Ureter (tissue), 1 donor: ENCODE measurements at places on chromosomes 6 and 20. TPM values are rescaled to one million over a fixed set of nuclear protein-coding genes. Genes with fewer than 3 reads are reported as not detected.

The FOXC1 gene
- 41.9 TPM for total RNA-seq

- DNase-seq: no peak
These were observed 28.8 kb downstream of the RWDD2A start for GRCh38 chr6:83221889-83222479.

The HCRTR2 gene
- not detected for total RNA-seq

DNA sequence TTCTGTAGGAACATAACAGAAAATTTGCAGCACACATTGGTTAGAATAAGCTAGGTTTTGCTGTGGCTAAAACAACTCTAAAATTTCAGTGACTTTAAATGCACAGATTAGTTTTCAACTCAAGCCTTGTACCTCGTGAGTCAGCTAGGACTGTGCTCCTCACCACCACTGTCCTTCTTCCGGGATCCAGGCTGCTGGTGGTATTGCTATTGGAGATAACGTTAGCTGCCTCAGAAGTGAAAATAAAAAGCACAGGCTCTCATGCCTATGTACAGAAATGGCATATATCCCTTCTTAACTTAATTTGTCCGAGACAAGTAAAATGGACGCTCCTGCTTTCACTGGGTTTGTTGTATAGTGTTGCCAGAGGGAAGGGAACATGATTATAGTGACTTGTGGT is 931.1 kb upstream of the EYS start:
- DNase-seq: no peak

DNA sequence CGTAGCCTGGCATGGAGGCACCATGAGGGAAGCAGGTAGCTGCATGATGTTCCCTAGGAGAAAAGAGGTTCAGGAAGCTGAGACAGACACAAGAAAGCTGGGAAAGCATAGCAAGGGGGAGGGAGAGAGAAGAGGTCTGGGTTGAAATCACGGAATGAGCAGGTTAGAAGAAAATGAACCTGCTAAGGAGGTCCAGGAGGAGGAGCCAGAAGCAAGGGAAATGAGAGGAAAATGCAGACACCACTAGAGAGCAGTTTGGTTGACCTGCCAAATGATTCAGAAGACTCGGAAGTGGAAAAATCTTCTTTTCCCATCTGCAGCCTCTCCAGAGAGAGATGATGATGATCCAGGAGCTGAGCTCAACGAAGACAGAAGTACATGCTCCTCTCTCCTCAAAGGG is 70.9 kb downstream of the VIP start:
- no peak for DNase-seq

The HLA-DRA gene
- total RNA-seq: 297 TPM

GRCh38 chr20:19996917-19997316 is 20.2 kb upstream of the NAA20 start:
- DNase-seq: no peak

The SCUBE3 gene
- 10.0 TPM for total RNA-seq

- DNase-seq: no peak
These were observed 497 bp downstream of the BMP7 start for GRCh38 chr20:57265997-57266290.

DNA sequence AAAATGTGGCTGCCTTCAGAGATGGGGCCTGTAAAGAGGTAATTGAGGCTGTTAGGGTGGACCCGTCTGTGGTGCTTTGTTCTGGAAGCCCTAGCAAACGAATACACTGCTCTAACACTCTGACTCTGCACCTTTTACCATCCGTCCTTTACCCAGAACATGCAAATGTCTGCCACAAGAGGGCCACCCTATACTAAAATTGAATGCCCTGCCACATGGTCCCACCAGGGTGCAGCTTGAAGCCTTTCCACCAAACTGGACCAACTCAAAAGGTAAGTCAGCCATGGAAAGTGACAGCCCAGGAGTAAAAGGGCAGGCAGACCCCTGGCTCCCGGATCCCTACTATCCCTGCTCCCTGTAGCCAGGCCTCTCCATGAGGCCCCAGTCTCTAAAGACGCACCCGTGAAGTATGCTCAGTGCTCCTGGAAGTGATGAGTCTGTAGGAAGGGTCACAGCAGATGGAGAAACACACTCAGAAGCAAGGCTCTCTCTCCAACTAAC is 5.8 kb upstream of the BFSP1 start:
- peak; percentile 81 for DNase-seq

DNA sequence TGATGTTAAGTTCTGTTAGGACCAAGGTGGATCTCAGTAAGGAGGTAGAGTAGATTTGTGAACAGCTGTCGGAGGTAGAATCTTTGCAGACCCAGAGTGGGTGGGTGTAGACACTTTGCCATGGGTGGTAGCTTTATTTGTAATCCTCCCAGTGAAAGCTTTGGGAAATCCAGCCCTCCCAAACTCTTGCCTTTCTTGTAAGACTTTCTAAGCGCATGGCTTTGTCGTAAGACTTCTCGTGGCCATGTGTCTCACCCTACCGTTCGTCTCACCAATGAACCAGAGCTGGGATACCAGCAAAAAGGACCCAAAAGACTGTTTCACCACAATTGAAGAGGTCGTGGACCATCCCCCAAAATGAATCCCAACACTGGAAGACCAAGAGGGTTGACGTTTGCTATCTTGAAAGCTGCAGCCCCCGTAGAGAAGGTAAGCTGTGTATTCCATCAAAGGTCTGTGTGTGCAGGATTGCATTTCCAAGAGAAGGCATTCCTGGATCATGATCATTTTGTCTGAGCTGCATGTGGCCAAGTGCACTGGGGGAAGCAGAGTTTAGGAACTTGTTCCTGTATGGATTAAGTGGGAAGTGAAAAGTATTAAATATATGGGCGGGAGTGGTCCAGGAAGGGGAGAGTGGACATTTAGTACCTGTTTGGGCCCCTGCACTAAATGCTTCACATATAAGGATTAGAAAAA is 5.8 kb upstream of the TMEM14A start:
- DNase-seq: no peak

DNA sequence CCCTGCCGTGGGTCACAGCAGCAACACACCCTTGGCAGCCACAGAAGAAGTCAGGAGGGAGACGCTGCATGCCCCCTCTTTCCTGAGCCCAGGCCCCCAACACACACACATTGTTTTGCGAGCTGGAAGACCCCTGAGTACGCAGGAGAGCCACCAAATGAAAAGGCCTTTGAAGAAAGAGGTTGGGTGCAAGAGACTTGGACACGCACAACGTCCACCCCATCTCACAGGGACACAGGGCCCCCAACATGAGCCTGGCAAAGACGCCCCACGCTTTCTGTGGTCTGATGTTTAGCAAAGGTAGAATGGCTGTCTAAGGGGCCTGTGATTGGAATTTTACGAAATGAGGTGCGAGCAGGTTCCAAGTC is 185.0 kb downstream of the TTLL2 start:
- no peak for DNase-seq

GRCh38 chr6:110329348-110329713 is 28.8 kb downstream of the METTL24 start:
- DNase-seq: no peak

DNA sequence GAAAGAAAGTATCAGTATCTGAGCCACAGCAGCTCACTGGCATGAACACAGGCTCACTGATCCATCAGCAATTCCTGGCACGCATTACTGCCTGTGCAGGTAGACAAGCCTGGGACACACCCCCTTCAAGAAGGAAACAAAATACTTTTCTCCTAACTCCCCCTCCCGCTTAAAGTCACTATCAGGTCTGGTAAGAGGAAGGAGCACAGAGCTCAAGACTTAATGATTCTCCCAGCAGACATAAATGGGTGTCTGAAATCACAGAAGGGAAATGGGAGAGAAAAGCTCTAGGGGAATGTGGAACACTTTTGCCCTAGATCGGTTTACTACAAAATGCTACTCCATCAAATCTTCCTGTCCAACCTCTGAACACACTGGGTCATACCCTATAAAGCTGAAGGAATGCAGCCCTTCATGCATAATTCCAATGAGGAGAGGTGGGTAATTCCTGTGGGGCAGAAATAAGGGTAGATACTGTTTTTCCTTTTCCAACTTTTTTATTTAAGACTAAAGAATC is at the start of gene ADGRF1:
ADGRF1 (minus strand) TSS at position 58 of the 517 bp plus-strand sequence. CDS start 13,271 bp downstream, outside the sequence.
- peak; percentile 72 for DNase-seq

DNA sequence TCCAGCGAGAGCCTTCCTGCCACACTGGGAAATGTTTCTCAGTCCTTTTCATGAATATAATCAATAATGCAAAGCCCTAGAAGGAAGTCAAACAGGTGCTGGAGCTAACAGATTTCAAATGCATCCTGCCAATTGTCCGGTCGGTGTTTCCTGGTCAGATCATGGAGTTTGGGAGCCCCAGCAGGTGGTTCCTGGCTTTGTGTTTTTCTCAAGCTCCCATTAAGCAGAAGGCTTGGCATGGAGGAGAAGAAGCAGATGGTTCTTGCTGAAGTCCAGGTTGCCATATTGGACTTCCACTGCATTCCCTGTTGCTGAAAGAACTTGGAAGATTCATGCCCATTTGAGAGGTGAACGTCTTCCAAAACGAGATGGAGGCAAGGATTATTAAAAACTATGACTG is 68.6 kb downstream of the GFOD1 start:
- no peak for DNase-seq

The SFT2D1 gene
- 49.7 TPM for total RNA-seq

GRCh38 chr20:59578436-59579403 is 25.6 kb upstream of the PHACTR3 start:
- no peak for DNase-seq

- DNase-seq: no peak
These were observed 5.9 kb upstream of the EYA4 start for GRCh38 chr6:133235221-133235620.

GRCh38 chr20:38609815-38610214 is 8.2 kb downstream of the ARHGAP40 start:
- no peak for DNase-seq

- peak; percentile 58 for DNase-seq
These were observed 51.5 kb downstream of the SLC23A2 start for GRCh38 chr20:4949833-4950178.

DNA sequence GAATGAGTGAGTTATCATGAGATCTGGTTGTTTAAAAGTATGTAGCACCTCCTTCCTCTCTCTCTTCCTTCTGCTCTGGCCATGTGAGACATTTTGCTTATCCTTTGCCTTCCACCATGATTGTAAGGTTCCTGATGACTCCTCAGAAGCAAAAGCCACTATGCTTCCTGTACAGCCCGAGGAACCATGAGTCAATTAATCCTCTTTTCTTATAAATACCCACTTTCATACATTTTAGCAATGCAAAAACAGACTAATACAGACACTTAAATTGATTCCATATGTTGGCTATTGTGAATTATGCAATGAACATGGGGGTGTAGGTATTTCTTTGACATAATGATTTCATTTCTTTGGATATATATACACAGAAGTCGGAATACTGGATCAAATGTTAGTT is 792.8 kb upstream of the EYS start:
- DNase-seq: no peak

The TNXB gene
- 121 TPM for total RNA-seq

The GMDS gene
- total RNA-seq: 65.2 TPM

- DNase-seq: no peak
These were observed 224.2 kb downstream of the NFATC2 start for GRCh38 chr20:51318058-51318949.

- no peak for DNase-seq
These were observed 136.7 kb upstream of the EXOC2 start for GRCh38 chr6:829656-830055.

DNA sequence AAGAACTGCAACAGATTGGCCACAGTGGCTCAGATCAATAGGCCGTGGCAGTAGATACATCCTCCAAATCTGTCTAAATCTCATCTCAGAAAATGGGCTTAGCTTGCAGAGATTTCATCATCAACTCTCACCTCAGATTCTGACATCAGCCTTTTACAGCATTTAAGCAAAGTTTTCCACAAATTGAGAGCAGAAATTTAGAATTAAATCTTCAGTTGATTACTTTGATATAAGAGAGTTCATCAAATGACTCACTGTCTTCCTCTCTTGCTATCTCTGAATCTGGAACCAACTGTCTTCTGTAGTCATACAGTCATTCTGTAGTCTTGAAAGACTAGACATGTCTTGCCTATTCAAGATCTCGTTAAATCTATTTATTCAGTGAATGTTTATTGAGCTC is 45.2 kb upstream of the CTAGE9 start:
- DNase-seq: no peak

- DNase-seq: no peak
These were observed 119.7 kb downstream of the ADGRB3 start for GRCh38 chr6:68754681-68755213.

DNA sequence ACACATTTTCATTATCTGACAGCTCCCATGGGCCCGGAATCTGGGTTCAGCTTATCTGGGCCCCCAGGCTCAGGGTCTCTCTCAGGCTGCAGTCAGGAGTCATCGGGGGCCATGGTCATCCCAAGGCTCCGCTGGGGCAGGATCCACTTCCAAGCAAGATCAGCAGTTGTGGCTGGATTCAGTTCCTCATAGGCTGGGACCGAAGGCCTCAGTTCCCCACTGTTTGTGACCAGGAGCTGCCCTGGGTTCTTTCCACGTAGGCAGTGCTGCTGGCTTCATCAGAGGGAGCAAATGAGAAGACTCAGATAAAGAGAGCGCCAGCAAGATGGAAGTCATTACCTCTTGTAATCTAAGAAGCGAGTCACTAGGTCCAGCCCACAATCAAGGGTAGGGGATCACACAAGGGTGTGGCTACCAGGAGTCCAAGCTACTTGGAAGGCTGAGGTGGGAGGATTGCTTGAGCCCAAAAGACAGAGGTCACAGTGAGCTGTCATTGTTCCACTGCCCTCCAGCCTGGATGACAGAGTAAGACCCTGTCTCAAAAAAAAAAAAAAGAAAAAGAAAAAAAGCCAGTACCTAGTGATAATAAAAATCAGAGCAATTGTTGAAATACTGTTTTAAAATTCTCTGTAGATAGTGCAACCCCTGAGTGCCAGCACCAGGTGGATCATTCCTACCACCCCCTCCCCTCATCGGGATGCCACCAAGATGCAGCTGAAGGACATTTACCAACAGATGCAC is 162.7 kb downstream of the NFATC2 start:
- no peak for DNase-seq

DNA sequence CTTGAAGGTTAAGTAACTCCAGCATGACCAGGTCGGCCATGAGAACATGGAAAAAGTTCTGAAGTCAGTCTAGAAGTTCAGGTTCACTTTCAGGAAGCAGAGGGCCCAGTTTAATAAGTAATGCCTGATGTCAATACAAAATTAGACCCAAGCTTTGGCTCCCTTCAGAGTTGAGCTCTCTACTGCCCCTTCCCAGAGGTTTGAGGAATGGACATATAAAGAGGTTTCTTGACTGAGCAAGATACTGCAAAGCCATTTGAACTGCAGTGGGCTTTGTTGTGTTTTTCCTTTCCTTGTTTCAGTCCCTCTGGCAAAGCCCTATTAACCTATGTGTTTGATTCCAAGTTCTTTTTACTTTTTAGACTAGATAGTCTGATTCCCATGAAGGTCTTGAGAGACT is 97.8 kb upstream of the PREP start:
- no peak for DNase-seq
